ENCODE measurements at places on chromosomes 3 and 15.

- no peak for DNase-seq
Observed at GRCh38 chr3:70315021-70315420, 2.6 kb upstream of the MDFIC2 start.

GRCh38 chr3:140146668-140147067 lies 211.7 kb downstream of the CLSTN2 start:
- DNase-seq, result no peak

GRCh38 chr15:22945071-22945470 lies 35.1 kb downstream of the CYFIP1 start:
- DNase-seq, result no peak

GRCh38 chr15:90659481-90659880 lies 57.7 kb upstream of the BLM start:
- DNase-seq, result no peak

DNA sequence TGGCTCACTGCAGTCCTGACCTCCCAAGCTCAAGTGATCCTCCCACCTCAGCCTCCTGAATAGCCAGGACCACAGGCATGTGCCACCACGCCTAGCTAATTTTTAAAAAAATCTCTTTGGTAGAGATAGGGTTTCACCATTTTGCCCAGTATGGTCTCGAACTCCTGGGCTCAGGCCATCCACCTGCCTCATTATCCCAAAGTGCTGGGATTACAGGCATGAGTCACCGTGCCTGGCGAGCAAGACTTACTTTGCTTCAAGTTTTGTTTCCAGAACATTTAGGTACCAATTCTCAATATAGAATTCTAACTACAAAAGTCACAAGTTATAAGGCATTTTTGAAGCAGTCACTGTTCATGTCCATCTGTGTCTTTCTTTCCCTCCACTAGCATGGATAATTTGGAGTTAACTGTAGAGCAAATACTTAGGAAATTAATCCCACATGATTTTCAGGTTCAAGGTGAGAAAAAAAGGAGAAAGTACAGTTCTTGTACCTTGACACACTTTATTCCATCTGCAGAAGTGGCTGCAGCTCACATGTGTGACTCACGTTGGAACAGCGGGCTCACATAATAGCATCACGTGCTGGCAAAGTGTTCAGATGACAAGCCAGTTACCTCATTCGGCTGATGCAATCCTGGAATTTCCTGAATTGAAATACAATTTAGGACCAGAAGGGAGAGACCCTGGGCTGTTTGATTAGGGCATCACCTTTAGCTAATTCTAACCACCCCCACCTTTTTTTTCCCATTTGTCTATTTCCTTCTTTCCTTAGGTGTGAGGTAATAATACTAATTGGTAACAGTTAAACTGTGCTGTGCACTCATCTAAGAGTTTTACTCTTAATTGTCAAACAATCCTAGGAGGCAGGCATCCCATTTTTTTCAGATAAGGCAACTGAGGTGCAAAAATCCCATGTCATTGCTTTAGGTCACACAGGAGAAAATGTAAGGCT lies 46.9 kb upstream of the NEDD4 start:
- DNase-seq, result no peak

GRCh38 chr15:31327669-31328427 lies 1.2 kb downstream of the KLF13 start:
- DNase-seq, result peak; percentile 23

GRCh38 chr3:174397848-174398247 lies 461.3 kb upstream of the NAALADL2 start:
- peak; percentile 63 for DNase-seq

GRCh38 chr3:20060974-20061685 lies 20.9 kb downstream of the KAT2B start:
- DNase-seq, result peak; percentile 82

DNA sequence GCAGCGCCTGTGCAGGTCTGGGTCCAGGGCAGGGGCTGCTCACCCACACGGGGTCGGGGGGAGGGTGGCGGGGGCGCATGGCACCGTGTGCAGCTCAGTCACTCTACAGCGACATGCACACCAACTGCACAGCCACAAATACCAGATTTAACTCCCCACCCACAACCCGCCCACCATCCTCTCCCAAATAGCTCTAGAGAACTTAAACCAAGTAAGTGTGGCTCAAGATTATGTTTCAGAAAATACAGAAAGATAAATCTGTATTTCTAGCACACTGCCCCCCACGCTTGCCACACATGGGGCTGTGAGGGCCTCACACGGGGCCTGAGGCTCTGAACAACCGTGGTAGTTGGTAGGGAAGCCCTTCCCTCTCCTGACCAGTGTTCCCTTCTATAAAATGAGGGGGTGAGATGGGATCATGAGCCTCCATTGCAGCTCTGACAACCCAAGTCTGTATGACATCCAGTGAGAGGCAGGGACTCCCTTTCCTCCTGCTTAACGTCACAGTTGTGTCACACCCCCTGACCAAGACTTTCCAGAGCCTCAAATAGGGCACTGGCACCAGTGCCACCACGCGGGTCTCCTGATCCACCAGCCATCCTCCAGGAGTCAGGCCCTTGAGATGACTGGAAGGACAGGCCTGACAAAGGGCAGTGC lies 23.1 kb downstream of the POC1A start:
- DNase-seq, result no peak

DNA sequence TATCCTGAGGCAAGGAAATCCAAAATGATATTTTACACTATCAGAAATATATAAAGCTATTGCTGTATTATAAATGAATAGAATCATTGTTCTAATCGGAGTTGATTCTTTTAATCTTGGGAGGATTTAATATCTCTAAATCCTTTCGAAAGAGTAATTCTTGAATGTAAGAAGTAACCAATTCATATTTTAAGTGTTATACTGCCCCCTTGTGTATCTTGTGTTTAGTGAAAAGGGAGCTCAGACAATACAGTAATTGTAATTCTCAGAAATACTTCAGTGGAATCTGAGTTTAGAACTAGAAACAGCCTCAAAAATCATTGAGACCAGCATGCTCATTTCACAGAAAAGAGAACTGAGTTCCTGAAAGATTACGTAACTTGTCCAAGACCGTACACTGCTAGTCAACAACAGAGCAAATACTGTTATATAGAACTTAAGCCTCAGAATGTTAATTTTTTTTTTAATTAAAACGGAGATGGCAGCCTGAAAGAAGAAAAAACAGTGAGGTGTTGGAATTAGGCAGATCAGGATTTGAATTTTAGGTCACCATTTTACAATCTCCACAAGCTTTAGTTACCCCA lies 42.9 kb downstream of the PLCH1 start:
- DNase-seq, result peak; percentile 90

- DNase-seq, result peak; percentile 86
Observed at GRCh38 chr3:112293368-112294321, at the start of gene SLC9C1. SLC9C1 (minus strand) TSS chr3:112294216; CDS start chr3:112286791, 7,425 bp downstream.

GRCh38 chr3:18512007-18512406 lies 86.9 kb upstream of the SATB1 start:
- DNase-seq, result peak; percentile 1

DNA sequence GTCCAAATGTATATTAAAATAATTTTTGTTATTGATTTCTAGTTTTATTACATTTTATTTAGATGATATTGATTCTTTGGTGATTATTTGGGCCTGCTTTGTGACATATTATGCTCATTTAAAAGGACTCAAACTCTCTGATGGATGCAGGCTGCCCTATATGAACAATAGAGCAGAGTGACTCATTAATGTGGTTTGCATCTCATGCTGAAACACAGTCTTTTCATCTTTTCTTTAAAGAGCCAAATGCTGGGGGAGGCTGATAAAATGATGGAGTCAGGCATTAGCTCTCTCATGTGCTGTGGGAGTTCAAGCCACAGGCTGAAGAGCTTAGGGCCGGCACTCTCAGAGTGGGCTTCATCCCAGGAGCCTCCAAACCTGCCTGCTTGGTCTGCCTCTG lies 7.2 kb downstream of the PLA1A start:
- DNase-seq, result no peak

DNA sequence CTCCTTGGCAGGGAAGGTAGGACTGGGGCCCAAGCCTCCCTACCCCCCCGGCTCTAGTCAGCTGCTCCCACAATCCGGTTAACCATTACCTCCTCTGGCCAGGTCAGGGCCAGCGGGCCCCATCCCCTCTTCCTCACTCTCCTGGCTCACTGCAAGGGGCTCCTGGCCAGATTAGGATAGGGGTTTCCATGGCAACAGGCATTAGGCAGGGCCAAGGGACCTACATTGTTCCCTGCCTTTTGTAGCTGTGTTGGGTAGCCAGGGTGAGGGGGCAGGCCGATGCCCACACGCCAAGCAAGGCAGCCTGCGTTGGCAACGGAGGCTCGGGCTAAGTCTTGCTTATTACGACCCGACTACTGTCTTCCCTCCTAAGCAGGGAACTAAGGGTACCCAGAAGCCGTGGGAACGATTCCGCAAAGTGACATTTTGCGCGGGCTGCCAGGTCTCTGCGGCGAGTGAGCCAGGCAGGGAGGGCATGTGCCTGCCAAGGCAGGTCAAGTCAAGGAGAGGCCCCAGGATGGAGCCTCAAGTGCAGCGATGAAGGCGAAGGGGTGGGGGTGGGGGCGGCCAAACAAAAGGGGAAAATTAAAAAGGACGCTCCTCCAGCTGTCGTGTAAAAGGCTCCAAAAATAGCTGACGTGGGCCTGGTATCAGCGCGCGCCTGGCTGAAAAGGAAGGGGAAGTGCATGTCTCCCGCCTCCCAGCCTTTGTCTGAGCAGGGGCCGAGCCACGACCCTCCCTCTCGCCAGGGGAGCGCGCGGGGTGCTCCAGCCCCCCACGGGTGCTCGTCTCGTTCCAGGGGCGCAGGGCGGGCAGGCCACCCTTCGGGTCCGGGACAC lies 919 bp downstream of the IDH2 start:
- DNase-seq, result peak; percentile 34

GRCh38 chr3:153756816-153757215 lies 364.4 kb upstream of the ARHGEF26 start:
- DNase-seq, result no peak

GRCh38 chr3:33915796-33916546 lies 117.5 kb downstream of the PDCD6IP start:
- no peak for DNase-seq

GRCh38 chr15:52682781-52683180 lies 3.6 kb upstream of the ATOSA start:
- peak; percentile 80 for DNase-seq

DNA sequence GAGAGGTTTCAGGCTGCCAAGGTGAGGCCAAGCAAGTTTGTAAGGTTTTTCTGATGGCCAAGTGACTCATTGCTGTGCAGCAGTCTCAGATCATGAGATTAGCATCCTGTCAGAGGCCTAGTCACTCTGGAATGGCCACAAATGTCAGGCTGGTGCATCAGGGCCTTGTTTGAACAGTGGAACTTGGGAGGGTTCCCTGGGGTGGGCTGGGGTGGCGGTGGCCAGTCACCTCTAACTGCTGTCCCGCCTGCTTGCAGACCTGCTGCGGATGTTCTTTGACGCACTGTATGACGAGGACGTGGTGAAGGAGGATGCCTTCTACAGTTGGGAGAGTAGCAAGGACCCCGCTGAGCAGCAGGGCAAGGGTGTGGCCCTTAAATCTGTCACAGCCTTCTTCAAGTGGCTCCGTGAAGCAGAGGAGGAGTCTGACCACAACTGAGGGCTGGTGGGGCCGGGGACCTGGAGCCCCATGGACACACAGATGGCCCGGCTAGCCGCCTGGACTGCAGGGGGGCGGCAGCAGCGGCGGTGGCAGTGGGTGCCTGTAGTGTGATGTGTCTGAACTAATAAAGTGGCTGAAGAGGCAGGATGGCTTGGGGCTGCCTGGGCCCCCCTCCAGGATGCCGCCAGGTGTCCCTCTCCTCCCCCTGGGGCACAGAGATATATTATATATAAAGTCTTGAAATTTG lies 2.8 kb upstream of the FAM131A start:
- DNase-seq, result no peak

DNA sequence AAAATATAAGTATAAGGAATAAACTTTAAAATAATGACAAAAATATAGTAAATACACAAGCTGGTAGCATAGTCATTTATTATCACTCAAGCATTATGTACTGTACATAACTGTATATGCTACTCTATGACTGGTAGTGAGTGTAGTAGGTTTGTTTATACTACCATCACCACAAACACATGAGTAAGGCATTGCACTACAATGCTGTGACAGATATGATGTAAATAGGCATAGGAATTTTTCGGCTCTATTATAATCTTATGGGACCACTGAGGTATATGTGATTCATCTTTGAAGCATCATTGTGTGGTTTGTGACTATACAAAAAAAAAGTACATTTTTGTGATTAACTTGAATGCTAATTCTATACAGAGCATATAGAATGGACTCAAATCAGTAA lies 35.3 kb upstream of the FBN1 start:
- DNase-seq, result no peak

DNA sequence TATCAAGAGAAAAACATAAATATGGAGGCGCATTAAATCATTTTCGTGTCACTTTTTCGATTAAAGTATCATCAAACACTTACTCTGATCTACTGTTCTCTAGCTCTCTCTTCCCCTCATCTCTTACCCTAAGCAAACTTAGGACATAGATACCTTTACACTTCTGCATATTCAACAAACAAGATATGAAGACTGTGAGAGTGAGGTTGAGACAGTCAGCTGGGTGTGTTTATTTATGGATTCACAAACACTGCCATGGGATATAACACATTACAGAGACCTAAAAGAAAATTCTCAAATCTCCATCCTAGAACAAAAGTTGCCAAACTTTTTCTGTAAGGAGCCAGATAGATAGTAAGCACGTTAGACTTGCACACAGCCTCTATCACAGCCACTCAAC lies 85.2 kb upstream of the ZNF385D start:
- no peak for DNase-seq

DNA sequence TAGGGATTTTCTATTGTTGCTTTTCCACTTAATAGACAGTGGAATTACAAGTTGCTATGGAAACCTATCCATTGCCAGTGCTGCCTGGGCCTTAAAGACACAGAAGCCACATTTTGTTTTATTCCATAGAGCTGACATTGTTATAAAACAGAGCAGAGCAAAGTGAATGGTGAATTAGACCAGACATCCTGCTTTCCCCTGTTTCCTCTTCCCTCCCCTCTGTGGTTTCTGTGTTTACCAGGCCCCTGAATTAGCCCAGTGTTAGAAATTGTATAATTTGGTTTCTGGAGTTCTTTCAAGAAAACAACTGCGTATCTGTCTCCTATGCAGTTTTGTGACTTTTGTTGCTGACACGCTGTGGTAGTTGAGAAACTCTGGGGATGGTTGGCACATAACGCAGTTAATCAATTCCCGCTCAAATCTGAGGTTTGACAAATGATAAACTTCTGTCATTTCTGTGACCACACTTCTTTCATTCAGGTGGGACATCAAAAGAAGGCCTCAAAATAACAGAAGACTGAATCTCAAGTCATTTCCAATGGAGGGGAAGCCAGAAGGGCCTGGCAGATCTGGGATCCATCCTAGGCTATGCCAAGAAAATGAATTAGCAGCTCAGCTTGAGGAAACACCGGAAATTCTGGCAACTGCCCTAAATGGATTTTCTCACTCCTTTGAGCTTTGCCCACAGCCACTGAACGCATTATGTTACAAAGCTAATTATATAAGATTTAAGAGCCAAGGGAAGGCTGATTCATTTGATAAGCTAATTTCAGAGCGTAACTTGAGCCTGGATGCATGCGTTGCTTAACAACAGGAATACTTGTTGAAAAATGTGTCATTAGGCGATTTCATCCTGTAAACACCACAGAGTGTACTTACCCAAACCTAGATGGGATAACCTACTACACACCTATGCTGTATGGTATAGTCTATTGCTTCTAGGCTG lies 46.9 kb downstream of the NR1D2 start:
- DNase-seq, result no peak

GRCh38 chr3:4980229-4981203 lies 1.3 kb downstream of the BHLHE40 start:
- DNase-seq, result peak; percentile 93

GRCh38 chr15:59165726-59166125 lies 40.9 kb upstream of the LDHAL6B start:
- no peak for DNase-seq

- DNase-seq, result no peak
Observed at GRCh38 chr3:187398955-187399354, 30.8 kb downstream of the RTP4 start.

Data from AML-193 (cell line).